ENCODE measurements at places on chromosomes 3 and 15. TPM values are rescaled to one million over a fixed set of nuclear protein-coding genes. Genes with fewer than 3 reads are reported as not detected.

DNA sequence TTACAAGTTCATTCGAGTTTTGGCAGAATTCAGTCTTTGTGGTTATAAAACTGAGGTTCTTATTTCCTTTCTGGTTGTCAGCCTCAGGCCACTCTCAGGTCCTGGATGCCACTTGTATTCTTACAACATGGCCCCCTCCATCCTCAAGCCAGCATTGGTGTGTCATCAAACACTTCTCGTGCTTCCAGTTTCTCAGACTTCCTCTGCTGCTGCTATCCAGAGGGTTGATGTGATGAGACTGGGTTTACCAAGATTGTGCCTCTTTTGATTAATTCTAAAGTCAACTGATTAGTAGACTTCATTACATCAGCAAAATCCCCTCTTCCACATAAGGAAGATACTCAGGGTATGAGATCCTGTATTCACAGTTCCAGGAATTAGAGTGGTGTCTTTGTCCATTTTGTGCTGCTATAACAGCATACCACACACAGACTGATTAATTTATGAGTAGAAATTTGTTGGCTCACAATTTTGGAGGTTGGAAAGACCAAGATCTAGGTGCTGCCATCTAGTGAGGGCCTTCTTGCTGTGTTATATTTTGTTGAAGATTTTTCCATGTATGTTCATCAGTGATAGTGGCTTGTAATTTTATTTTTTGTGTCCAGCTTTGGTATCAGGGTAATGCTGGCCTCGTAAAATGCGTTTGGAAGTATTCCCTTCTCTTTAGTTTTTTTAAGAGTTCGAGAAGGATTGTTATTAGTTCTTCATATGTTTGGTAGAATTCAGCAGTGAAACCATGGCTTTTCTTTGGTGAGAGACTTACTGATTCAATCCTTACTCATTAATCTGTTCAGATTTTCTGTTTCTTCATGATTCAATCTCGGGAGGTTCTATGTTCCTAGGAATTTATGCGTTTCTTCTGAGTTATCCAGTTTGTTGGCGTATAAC lies 11.1 kb downstream of the LRCH3 start:
- peak overlapping the region; percentile 78 for H3K27ac ChIP-seq
- H3K4me1 ChIP-seq = peaks cover 42% of the 10 kb centered on the region
- H3K4me3 ChIP-seq = peak overlapping the region; percentile 60
- H3K36me3 ChIP-seq = peaks cover 5% of the 10 kb centered on the region
- DNase-seq = no peak
- H3K27me3 ChIP-seq = no peaks in the 10 kb centered on the region

DNA sequence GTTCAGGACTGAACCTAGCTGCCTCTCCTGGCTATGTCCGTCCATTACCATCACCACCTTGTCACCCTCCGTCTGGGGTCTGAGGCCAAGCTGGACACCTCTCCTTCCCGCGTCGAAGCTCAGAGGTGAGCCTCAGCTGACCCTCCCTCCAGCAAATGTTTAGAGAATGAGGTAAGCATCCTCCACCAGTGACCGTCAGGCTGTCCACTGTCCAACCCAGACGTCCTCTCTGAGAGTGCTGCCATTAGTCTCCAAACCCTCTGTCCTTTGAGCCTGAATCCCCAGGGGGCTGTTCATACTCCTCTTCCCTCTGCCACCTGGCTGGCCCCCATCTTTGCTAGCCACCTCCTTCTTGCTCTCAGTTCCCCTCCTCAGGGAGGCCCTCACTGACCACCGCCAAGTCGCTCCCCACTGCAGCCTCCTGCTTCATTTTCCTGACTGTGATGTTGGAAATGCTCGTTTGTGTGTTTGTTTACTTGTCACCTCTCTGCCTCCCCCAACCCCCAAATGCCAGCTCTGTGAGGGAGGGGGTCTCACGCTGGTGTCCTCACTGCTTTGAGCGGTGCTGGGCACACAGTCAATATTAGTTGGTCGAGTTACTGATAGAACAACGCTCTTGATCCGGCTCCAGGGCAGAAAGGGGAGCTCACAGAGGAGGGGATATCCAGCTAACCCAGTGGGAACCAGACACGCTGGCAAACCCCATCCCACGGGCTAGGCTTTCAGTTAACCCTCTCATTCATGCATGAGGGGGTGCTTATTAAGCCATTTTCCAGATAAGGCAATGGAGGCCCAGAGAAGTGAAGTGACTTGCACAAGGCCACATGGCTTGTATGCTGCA lies 64.9 kb downstream of the IQSEC1 start:
- peak overlapping the region; percentile 58 for H3K27ac ChIP-seq
- no peaks in the 10 kb centered on the region for H3K27me3 ChIP-seq
- H3K4me3 ChIP-seq = no peak overlapping the region
- peaks cover 62% of the 10 kb centered on the region for H3K4me1 ChIP-seq
- no peak for DNase-seq

- no peak overlapping the region for H3K27ac ChIP-seq
- no peak for DNase-seq
- H3K27me3 ChIP-seq = peaks cover 2% of the 10 kb centered on the region
- H3K36me3 ChIP-seq = no peaks in the 10 kb centered on the region
Measured at GRCh38 chr3:111103807-111104206, 32.2 kb downstream of the NECTIN3 start.

DNA sequence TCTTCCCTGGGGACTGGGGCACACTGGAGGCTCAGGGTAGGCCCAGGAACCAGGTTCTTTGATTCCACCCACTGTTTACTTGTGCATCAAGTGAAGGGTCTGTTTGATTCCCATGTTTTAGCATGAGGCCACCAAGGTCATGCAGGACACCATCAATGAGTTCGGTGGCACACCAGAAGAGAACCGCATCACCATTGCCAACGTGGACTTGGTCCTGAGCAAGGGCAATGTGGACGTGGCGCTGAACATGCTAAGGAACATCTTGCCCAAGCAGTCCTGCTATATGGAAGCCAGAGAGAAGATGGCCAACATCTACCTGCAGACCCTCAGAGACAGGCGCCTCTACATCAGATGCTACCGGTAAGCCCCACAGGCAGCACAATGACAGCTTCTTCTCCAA lies 21.5 kb downstream of the TTC21A start:
- H3K4me3 ChIP-seq = no peak overlapping the region
- DNase-seq = peak; percentile 17
- H3K36me3 ChIP-seq = no peaks in the 10 kb centered on the region
- peaks cover 26% of the 10 kb centered on the region for H3K4me1 ChIP-seq

Gene ASB7
- total RNA-seq = 21.1 TPM

Data from activated naive CD8-positive, alpha-beta T cell treated with anti-CD3 and anti-CD28 coated beads, Interleukin-2, amount 10 ng/mL, durations not matched to agents 7 days and 5 days (primary cell).